Right cardiac atrium (tissue), 5 donors: ENCODE measurements at places on chromosomes 2 and 18. TPM values are rescaled to one million over a fixed set of nuclear protein-coding genes. Genes with fewer than 3 reads are reported as not detected.

Gene SALL3
- polyA plus RNA-seq: 0.14 TPM

Gene CCDC74B
- 1.9 TPM for polyA plus RNA-seq

Gene SPC25
- polyA plus RNA-seq: not detected

Gene ASPRV1
- polyA plus RNA-seq: 0.84 TPM

Gene SH3BP4
- polyA plus RNA-seq: 12.3 TPM

Gene GKN2
- not detected for polyA plus RNA-seq

Gene AKAIN1
- not detected for polyA plus RNA-seq
